ENCODE measurements at places on chromosomes 1 and 21.

GRCh38 chr21:40967771-40968170, 120.8 kb upstream of the DSCAM start:
- no peak for DNase-seq

GRCh38 chr21:36087362-36088138, 17.7 kb downstream of the CBR1 start:
- no peak for DNase-seq

- no peak for DNase-seq
Observed at GRCh38 chr1:243391355-243391754, 135.5 kb downstream of the SDCCAG8 start.

DNA sequence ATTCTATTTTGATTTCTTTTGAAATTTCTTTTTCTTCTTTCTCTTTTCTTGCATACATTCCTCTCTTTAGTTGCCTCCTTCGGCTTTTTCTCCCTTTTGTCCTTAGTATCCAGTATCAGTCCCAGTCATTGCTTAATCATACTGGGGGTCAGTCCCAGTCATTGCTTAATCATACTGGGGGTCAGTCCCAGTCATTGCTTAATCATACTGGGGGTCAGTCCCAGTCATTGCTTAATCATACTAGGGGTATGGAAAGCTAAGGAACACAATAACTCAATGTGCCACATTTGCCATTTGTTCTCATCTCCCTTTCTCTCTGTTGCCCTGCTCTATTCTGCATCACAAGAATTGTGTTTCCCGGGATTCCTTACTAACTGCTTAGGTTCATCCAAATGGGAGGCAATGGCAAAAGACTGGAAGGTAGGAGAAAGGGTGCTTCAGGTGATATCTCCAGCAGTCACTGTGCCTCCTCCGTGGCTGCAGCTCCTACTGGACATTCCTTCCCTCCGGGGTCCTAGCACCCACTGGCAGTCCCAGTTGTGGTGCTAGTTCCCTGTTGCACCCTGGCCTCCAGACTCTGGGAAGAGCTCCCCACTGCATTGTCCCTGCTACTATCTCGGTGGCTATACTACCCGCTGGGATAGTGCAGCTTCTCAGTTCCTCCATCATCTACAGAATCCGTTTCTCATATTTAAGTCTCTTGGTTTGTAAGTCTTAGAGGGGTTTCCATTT, 32.6 kb upstream of the LAMC1 start:
- DNase-seq, result no peak

GRCh38 chr1:183262628-183263200, 76.7 kb downstream of the LAMC2 start:
- no peak for DNase-seq

DNA sequence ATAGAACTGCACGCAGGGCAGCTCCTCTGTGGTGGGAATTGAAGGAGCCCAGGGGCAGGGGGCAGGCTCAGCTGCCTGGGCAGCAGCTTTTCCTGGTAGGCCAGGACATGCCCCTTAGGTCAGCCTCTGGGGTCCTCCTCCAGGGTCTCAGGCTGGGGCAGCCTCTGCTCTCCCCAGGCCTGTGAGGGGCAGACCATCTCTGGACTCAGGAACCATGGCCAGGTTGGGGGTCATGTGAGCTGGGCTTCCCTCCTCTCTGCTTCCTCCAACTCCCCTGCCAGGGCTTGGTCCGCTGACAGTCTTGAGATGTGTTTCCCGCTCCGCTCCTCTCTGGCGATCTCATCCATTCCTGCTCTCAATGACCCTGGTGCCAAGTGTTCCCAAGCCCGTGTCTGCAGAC, 5.7 kb downstream of the C1orf210 start:
- DNase-seq, result no peak

All from inflammatory macrophage treated with lipopolysaccharide for 4 hours (primary cell).